Pancreas (tissue), 10 donors: ENCODE measurements at places on chromosomes 3 and 15. TPM values are rescaled to one million over a fixed set of nuclear protein-coding genes. Genes with fewer than 3 reads are reported as not detected.

Gene MNS1
- total RNA-seq, result 1.5 TPM

DNA sequence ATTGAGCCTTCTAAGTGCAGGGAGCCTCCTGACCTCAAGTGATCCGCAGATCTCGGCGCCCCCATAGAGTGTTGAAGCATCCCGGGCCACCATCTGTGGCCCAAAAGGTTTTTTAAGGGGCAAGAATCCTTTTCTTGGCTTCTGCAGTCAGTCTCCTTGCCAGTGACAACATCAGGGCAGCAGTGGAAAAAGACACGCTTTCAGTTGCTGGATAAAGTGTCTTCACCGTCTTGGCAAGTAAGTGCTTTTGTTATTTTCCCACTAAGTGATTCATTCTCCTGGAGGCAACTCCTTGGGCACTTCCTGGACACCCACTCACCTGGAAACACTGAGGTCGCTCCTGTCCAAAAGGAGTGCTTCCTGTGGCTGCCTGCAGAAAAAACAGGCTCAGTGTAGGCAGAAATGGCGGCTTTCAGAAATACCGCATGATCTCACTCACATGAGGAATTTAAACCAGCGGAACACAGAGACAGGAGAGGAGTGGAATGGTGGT is 71.7 kb upstream of the ABHD2 start:
- no peak overlapping the region for H3K27ac ChIP-seq
- no peaks in the 10 kb centered on the region for H3K4me1 ChIP-seq
- no peak overlapping the region for H3K4me3 ChIP-seq
- no peak for DNase-seq
- H3K36me3 ChIP-seq, result no peaks in the 10 kb centered on the region

DNA sequence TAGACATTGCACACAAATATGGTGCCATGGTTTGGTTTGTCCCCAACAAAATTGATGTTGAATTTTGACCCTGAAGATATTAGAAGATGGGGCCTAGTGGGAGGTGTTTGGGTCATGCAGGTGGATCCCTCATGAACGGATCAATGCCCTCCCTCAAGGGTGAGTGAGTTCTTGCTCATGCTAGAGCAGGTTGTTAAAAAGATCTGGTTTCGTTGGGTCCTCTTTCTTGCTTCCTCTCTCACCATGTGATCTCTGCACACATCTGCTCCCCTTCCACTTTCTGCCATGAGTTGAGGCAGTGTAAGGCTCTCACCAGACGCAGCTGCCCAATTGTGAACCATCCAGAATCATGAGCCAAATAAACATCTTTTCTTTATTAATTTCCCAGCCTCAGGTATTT is 87.8 kb upstream of the MDFIC2 start:
- H3K36me3 ChIP-seq, result no peaks in the 10 kb centered on the region
- H3K27ac ChIP-seq, result no peak overlapping the region
- no peaks in the 10 kb centered on the region for H3K4me1 ChIP-seq
- H3K27me3 ChIP-seq, result no peaks in the 10 kb centered on the region
- H3K4me3 ChIP-seq, result no peak overlapping the region

- H3K4me3 ChIP-seq, result no peak overlapping the region
- no peaks in the 10 kb centered on the region for H3K27me3 ChIP-seq
- no peaks in the 10 kb centered on the region for H3K36me3 ChIP-seq
- H3K4me1 ChIP-seq, result no peaks in the 10 kb centered on the region
- no peak overlapping the region for H3K27ac ChIP-seq
- no peak for DNase-seq
These were observed 156.9 kb upstream of the RASGRP1 start for GRCh38 chr15:38721568-38721945.

DNA sequence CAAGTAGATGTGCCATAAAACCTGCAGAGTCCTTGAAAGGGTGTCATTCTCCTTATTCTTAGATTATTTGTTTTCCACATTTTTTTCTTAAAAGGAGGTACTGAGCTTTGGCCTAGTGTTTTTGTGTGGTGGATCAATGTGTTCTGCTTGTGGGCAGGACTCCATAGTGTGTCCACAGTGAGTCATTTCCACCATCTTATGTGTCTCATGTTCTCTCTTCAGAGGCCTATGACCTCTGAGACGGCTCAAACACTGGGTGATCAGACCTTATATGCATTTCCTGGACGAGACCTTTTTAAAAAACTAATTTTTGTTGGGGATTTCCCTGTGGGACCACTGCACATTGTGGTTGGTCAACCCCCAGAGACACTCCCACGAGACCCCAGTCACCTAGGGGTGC is 93.4 kb downstream of the CHCHD4 start:
- H3K36me3 ChIP-seq, result no peaks in the 10 kb centered on the region
- DNase-seq, result no peak
- no peak overlapping the region for H3K4me3 ChIP-seq
- H3K27ac ChIP-seq, result no peak overlapping the region
- no peaks in the 10 kb centered on the region for H3K4me1 ChIP-seq

DNA sequence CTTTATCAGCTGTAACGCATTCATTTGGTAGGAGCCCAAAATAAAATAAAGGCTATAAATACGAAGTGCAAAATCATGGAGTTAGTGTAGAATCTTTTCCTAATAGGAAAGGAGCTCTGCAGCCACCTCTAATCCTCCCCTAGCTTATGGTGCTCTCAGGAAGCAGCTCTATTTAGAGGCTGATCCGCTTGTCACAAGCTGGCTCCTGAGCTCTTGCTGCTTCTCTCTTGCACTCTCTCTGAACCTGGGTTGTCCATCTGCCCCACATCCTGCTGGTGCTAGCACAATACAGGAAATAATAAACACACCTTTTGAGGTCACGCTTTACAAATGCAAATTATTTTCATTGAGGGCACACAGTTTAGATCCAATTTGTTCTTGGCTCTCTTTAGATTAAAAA is 37.3 kb upstream of the BFSP2 start:
- no peaks in the 10 kb centered on the region for H3K4me1 ChIP-seq
- no peaks in the 10 kb centered on the region for H3K36me3 ChIP-seq
- no peaks in the 10 kb centered on the region for H3K27me3 ChIP-seq
- no peak for DNase-seq
- H3K4me3 ChIP-seq, result no peak overlapping the region
- no peak overlapping the region for H3K27ac ChIP-seq

Gene COPS2
- 48.1 TPM for total RNA-seq

DNA sequence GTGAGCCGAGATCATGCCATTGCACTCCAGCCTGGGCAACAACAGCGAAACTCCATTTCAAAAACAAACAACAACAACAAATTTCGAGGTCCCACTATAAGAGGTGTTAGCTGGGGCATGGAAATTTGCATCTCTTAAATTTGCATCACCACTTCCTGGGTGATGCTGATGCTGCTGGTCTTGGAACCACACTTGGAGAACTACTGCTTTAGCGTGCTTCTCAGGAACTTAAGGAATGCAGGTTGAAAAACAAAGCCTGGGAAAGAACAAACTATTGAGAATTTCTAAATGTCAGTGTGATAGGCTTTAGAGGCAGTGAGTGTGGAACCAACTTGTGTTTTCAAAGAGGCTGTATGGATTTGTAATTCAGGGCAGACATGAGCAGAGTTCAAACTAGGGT is 858.4 kb upstream of the ARPP21 start:
- H3K4me1 ChIP-seq, result no peaks in the 10 kb centered on the region
- H3K27ac ChIP-seq, result no peak overlapping the region
- DNase-seq, result no peak
- H3K4me3 ChIP-seq, result no peak overlapping the region
- H3K36me3 ChIP-seq, result no peaks in the 10 kb centered on the region
